ENCODE measurements at places on chromosomes 4 and X.

- DNase-seq: peak; percentile 83
Measured at GRCh38 chr4:52721968-52722815, 29.0 kb downstream of the ERVMER34-1 start.

GRCh38 chr4:20421603-20421985 is 169.9 kb downstream of the SLIT2 start:
- no peak for DNase-seq

GRCh38 chrX:7711167-7711566 is 131.8 kb upstream of the VCX start:
- peak; percentile 7 for DNase-seq

GRCh38 chr4:63348735-63349673 is 1060.2 kb downstream of the TECRL start:
- no peak for DNase-seq

DNA sequence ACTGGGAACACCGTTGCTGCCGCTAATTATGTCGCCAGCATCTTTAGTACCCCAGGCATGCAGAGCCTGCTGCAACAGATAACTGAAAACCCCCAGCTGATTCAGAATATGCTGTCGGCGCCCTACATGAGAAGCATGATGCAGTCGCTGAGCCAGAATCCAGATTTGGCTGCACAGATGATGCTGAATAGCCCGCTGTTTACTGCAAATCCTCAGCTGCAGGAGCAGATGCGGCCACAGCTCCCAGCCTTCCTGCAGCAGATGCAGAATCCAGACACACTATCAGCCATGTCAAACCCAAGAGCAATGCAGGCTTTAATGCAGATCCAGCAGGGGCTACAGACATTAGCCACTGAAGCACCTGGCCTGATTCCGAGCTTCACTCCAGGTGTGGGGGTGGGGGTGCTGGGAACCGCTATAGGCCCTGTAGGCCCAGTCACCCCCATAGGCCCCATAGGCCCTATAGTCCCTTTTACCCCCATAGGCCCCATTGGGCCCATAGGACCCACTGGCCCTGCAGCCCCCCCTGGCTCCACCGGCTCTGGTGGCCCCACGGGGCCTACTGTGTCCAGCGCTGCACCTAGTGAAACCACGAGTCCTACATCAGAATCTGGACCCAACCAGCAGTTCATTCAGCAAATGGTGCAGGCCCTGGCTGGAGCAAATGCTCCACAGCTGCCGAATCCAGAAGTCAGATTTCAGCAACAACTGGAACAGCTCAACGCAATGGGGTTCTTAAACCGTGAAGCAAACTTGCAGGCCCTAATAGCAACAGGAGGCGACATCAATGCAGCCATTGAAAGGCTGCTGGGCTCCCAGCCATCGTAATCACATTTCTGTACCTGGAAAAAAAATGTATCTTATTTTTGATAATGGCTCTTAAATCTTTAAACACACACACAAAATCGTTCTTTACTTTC is 1.8 kb downstream of the UBQLN2 start:
- no peak for DNase-seq

- DNase-seq: peak; percentile 79
Measured at GRCh38 chr4:128528793-128529553, 241.4 kb upstream of the PGRMC2 start.

DNA sequence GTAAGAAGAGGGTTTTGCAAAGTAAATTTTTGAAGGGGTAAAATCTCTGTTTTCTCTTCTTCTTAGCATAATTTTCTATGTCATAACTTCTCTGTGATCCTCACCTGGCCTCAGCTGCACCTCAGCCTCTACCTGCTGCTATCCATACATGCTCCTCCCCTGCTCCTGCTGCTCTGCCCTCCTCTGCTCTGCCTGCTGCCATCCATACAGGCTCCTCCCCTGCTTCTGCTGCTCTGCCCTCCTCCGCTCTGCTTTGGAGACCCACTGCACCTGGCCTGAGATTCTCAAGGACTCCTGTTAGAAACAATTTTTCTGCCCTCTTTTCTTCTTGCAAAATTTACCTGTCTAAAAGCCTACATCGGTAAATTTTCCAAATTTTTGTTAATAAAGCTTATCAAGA is 388.6 kb upstream of the PITX2 start:
- DNase-seq: no peak

DNA sequence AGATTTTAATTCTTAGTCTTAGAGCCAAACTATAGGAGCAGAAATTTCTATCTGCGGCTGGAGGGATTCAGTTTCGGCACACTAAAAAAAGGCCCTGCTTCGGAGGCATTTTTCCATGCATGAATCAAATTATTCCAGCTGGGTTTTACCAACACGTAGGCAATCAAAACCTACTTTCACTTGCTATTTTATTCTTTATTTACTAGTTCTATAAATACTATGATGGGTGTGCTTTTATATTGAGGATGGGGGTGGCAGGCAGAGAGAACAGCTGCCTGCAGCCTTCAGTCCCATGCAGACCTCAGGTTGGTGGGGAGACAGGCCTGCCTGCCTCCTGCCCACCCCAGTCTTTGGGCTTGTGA is 609.8 kb downstream of the BCOR start:
- DNase-seq: no peak

DNA sequence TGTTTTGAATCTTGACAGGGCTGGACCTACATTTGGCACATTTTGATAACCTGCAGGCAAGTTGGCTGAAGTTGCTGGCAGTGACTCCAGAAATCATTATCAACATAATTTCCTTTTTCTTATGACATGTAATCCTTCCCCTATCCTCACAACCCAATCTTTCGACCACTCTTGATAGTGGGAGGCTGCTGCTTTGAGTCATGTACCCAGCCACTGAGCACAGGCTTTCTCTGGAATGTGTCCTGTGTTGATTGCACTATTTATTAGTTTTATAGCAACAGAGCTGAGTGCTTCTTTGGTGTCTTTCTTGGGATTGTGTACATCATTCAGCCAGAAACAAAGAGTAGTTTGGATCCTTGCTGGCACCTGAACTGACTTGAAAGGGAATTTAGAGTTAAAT is 183.1 kb upstream of the LEF1 start:
- DNase-seq: no peak

DNA sequence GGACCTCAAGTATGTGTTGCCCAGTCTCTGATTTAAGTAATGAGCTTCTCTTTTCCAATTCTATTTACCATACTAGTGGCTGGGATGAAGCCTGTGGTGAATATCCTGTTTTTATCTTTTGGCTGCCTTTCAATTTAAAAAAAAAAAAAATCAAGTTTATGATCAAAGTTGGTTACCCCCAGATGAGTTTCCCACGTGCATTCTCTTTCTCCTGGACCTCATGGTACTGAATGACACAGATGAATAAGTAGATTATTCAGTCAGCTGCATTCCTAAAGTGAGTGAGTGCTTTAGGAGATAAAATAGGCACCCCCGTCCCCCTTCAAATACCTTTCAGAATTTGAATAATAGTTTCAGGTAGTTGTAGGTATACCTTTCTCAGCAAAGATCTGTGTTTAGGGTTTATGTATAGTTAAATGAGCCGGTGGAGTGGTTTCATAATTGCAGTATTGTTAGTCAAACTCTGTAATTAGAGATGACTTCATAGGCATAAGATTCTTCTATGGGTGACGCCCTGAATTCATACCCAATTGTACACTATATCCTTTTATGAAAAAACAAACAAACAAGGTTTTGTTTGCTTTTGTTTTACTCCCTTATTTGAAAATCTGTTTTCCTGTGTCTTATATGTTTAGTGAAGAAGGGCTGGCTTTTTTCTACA is 41.9 kb downstream of the PLS3 start:
- no peak for DNase-seq

- no peak for DNase-seq
Measured at GRCh38 chrX:115630204-115630603, 69.2 kb downstream of the PLS3 start.

DNA sequence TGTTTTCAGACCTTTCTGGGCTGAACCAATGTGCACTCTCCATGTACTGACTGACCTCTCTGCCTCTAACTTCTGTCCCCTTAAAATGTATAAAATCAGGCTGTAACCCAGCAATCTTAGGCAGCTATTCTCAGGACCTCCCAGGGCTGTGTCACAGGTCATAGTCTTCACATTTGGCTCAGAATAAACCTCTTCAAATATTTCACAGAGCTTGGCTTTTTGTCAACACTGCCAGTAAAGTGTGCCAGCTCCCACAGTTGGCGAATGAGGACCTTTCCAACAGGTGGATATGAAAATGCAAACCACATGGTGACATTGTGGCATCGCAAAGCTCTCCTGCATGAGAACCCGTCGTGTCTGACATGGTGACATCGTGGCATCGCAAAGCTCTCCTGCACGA is 76.4 kb downstream of the ACOX3 start:
- no peak for DNase-seq

GRCh38 chr4:25904748-25905082 is 9.3 kb upstream of the SMIM20 start:
- DNase-seq: no peak

DNA sequence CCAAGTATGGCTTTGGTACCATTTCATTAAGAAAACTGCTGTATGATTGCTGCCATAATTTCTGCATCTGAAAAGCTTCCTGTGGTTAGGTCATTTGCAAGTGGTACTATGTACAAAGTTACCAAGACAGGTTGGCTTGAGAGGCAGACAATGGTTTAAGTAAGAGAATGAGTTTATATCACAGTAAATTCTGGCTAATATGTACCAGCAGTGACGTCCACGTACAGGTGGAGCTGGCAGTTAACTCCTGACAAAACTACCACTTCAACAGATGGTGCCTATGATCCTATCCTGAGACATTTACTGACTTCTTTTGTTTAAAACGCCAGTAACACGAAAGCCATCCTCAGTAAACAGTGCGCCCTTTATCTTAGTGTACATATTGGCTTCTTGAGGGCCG is 198.4 kb downstream of the NR3C2 start:
- DNase-seq: no peak

DNA sequence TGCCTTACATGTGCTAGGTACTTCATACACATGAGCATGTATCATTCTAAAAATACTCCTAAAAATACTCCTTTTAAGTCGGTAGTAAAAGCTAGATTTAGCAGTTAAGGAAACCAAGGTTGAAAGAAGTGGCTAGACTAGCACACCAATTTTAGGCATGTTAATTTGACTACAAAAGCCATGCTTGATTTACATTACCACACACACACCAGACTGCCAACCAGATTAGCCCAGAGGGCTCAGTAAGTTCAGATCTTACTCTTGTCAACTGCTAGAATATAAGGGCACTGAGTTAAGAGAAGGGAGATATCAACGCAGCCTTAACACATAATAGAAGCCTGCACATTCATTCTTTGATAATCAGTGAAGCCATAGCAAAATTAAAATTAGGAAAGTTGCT is 117.9 kb downstream of the MID1IP1 start:
- DNase-seq: no peak

DNA sequence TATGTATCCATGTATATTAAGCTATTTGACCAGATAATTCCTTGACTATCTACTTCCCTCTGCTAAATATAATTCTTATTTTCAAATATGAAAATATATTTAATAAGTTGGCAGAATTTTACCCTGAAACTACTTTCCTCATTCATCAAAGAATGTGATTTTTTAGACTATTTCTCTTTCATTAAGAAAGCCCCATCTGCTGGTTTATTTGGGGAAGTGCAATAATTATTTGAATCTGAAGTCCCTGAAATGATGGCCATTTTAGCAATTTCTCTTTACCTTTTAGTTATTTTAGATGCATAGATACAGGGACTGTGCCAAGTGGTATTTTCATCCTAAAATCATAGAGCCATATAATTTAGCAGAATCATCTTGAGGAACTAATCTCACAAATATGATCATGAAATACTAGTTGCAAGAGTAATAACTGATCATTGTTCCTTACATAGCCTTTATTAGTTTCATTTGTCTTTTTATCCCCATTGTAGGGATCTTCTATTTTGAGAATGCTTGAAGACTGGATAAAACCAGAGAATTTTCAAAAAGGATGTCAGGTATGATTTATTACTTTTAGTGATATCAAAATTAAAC is 39.0 kb downstream of the ENPEP start:
- DNase-seq: peak; percentile 72

- peak; percentile 42 for DNase-seq
Measured at GRCh38 chr4:153223930-153224329, 19.7 kb downstream of the TRIM2 start.

DNA sequence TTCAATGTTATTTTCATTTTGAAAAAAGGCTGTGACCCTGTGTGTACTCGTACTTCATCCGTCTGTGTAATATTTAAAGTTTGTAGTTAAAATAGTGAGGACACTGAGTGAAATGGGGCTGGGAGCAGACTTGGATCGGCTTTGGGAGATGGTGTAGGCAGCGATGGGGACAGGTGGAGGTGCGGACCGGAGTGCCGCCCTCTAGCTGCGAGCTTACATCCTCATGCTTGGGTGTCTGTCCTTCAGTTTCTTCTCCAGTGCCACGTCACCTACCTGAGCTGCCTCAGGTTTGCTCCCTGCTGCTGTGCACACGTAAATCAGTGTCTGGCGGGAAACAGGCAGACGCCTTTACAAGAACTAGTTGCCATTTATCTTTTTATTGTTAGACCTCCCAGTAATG is 146.1 kb downstream of the GPR143 start:
- DNase-seq: no peak

DNA sequence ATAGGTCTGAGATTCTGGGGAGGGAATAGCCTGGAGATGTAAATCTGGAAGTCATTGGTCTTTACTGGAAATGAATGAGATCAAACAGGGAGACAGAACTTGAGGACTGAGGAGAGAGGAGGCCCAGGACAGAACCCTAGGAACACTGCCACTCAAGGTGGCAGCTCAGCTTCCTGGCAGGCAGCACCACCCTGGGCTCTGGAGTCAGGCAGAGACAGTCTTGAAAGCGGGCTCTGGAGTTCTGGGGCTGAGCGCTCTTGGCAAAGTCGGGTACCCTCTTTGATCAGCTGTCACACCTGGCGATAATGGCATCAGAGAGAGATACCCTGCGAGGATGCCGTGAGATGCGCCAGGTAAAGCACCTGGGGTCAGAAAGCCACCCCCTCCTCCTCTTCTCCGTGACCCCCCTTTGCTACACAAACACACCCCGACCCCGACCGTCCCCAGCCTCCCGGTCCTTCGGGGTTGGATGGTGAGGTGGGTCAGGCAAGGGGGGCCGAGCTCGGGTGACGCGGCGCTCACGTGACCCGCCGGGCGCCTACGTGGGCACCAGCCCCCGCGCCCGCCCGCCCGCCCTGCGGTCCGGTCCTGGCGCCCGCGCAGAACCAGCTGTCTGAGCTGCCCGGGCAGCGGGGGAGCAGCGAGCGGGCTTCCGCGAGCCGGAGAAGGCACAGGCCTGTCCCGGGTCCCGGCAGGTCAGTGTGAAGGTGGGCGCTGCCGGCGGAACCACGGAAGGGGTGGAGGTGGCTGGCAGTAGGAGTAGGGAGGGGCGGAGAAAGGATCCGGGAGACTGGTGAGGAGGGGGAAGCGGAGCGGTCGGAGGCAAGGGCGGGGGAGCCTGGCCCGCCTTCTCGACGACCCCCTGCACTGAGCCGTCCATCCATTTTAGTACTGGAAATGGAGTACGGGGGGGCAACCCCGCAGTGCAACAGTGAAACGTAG is at the start of gene TCEAL3:
Gene TCEAL3 (plus strand): TSS at position 600 of the 942 bp plus-strand sequence. CDS start 1,102 bp downstream, outside the sequence.
- no peak for DNase-seq

GRCh38 chrX:134388161-134389109 is 71.5 kb upstream of the HPRT1 start:
- DNase-seq: no peak

GRCh38 chrX:8042304-8042703 is 115.1 kb upstream of the PNPLA4 start:
- peak; percentile 1 for DNase-seq

Data from kidney capillary endothelial cell (primary cell).